ENCODE measurements at places on chromosomes 2 and 18. TPM values are rescaled to one million over a fixed set of nuclear protein-coding genes. Genes with fewer than 3 reads are reported as not detected.

The PLCD4 gene
- 2.6 TPM for total RNA-seq

The SLC35G4 gene
- total RNA-seq, result not detected

The C2orf81 gene
- total RNA-seq, result 0.92 TPM

The UGT1A10 gene
- not detected for total RNA-seq

All from airway epithelial cell (primary cell).